ENCODE measurements at places on chromosomes 16 and 17.

- no peak for DNase-seq
These were observed 13.5 kb downstream of the COX6A2 start for GRCh38 chr16:31414706-31415105.

DNA sequence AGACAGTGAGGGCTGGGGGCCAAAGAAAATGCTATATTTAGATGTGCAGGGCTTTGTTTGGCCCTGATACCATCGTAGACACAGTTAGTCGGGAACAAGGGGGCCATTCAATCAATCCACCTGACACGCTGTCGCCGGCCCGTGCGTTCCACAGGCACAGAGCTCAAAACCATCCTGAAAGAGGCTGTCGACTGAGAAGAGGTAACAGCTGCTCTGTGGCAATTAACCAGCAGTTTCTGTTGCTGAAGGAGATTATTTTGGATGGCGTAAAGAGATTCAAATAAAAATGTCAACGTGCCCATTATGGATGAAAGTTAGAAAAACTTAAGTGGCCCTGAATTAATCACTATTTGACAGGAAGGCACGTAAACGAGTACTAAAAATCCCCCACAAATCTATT lies 276.2 kb upstream of the IRX5 start:
- no peak for DNase-seq

DNA sequence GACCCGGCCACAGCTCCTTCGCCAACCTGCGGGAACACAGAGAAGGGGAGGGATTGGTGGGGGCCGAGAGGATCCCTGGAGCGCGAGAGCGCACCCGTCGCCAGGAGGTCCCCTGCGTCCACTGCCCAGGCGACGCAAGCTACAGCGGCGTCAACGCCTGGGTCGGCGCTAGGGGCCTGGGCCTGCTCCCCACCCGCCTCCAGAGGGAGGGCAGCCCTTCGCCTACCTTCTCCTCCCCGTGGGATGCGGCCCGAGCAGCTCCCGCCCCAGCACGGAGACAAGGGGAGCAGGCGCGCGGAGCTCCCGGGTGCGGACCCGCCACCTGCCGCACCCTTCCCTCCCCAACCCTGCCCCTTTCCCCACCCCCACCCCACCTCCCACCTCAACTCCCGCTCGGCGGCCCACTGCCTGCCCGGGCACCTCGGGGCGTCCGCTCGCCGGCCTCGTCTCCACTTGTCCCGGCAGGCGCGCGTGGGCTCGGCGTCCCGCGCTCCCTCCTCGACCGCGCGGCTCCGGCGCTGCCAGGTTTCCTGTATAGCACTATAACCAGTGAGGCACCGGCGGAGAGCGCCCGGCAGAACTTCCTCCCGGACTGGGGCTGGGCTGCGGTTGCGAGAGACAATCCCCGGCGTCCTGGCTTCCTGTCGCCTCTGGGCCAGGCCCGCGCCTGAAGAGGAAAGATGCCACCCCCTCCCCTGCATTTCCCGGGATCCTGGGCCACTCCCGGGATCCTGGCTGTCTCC lies 119.1 kb upstream of the SMURF2 start:
- DNase-seq, result no peak

- DNase-seq, result no peak
These were observed 4.5 kb downstream of the ABCC3 start for GRCh38 chr17:50638966-50639713.

DNA sequence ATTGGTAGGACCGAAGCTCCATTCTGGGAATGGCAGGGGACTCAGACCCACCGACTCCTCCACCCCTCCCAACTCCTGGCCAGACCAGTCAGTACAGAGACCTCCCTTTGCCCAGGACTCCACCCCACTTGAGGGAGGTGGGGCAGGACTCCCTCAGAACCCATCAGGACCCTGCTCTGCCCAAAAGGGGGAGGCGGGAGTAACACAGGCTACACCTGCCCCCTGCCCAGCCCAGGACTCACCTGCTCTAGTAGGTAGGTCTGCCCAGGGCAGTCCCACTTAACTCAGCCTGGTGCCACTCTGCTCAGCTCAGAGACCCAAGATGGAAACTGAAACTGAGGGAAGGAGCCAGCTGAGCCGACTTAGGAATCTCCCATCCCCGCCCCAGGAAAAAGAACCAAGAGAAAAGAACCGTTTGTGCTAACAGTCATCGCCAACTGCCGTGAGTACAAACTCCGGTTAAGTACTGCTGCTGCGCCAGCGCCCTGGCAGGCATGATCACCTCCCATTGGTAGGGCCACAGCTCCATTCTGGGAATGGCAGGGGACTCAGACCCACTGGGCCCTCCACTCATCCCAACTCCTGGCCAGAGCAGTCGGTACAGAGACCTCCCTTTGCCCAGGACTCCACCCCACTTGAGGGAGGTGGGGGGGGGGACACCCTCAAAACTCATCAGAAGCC lies 503 bp downstream of the DHX58 start:
- no peak for DNase-seq

DNA sequence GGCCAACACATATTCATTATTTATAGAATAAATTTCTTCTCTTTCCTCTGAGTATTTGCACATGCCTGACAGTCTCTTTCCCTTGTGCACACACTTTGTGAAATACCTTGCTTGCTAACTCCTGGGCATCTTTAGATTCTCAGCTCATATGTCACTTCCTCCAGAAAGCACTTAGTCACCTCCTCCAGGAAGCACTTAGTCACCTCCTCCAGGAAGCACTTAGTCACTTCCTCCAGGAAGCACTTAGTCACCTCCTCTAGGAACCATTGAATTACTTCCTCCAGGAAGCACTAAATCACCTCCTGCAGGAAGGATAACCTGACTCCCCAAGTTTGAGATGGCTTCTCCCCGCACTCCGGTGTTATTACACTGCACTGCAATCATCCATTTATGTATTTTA lies 462.5 kb upstream of the EEF2KMT start:
- DNase-seq, result peak; percentile 9

GRCh38 chr17:4673169-4673568 lies 30.8 kb downstream of the PELP1 start:
- no peak for DNase-seq

Data from Jurkat, Clone E6-1 (cell line).